Upper lobe of left lung (tissue), 6 donors: ENCODE measurements at places on chromosomes 16 and 17.

DNA sequence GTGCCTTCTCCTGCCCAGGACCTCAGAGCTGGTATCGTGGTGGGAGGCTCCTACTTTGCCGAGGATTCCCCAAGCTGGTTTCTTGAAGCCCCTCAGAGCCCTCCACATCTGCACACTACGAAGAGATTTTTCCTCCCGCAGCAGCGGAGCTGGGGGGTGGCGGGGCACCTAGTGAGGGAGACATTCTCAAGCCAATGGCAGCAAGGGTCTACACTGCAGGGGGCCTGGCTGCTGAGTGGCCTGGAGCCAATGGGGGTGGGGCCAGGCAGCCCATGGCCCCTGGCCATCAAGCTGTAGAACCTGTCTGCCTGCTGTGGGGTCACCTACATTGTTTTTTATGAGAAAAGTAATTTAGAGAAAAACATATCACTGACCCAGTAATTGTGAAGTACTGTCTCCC lies 5.0 kb downstream of the SLC26A11 start:
- no peak for DNase-seq

GRCh38 chr17:82287868-82288801 lies 14.6 kb upstream of the CSNK1D start:
- DNase-seq = peak; percentile 97

DNA sequence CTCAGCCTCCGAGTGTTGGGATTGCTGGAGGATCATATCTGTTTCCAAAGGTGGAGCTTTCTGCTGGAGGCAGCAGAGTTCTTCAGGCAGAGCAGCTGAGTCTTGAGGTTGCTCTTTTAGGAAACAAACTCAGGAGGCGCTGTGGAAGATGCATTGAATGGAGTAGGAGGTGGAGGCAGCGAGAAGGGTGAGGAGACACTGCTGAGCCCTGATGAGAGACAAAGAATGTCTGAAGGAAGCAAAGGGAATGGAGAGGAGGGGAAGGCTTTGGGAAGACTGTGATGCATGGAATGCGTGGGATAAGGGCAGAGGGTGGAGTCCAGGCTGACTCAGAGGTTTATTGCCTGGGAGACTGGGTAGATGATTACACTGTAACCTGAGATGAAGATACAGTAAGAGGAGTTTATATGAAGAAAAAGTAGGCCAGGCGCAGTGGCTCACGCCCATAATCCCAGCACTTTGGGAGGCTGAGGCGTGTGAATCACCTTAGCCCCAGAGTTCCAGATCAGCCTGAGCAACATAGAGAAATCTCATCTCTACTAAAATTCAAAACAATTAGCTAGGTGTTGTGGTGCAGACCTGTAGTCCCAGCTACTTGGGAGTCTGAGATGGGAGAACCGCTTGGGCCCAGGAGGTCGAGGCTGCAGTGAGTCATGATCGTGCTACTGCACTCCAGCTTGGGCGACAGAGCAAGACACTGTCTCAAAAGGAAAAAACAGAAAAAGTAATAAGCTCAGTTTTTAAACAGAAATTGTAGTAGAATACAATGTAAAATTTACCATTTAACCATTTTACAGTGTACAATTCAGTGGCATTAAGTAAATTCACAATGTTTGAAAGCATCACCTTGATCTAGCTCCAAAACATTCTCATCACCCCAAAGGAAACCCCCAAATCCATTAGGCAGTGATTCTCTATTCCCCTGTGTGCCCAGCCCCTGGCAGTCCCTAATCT lies 17.8 kb upstream of the TMEM219 start:
- DNase-seq = no peak

DNA sequence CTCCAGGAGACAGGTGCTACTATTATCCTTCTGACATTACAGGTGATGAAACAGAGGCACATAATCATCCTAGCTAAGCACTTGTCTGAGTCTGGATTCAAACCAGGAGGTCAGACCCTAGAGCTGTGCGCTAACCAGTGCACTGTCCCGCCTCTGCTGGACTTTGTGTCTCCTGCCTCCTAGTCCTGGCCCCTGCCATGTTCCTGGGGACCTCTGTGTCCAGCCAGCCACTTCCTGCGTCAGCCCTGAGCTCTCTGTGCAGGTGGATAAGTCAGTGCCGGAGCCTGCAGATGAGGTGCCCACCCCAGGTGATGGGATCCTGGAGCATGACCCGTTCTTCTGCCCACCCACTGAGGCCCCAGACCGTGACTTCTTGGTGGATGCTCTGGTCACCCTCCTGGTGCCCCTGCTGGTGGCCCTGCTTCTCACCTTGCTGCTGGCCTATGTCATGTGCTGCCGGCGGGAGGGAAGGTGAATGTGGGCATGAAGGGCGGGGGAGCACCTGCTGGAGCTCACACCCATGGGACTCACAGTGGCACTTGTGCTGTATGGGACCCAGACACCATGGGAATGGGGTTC lies 4.2 kb downstream of the SGCA start:
- no peak for DNase-seq

- DNase-seq = no peak
Observed at GRCh38 chr17:49899191-49899485, 51.3 kb upstream of the TAC4 start.

- DNase-seq = peak; percentile 94
Observed at GRCh38 chr16:54286366-54287130, at the start of gene IRX3. Gene IRX3 (minus strand): TSS chr16:54286787. CDS start chr16:54286050, 737 bp downstream.

DNA sequence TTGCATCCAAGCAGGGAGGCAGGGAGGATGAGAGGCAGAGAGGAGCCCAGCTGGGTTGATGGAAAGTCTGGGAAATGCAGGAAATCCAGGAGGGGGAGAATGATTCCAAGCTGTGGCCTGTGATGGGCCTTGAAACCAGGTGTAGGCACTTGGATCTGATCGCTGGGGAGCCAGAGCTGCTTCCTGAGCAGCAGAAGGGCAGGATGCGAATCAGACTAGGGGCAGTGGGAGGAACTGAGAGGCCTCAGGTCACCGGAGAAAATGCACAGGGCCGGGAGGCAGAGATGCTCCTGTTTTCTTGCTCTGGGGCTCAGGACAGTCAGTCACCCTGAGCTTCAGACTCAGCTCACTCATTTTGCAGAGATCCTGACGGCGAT lies 29.6 kb upstream of the MEOX1 start:
- no peak for DNase-seq

GRCh38 chr17:44988044-44988942 lies 20.2 kb upstream of the C1QL1 start:
- DNase-seq = no peak

GRCh38 chr16:73735018-73735417 lies 561.6 kb upstream of the PSMD7 start:
- DNase-seq = no peak

- peak; percentile 51 for DNase-seq
Observed at GRCh38 chr16:12095275-12096156, 119.0 kb downstream of the SNX29 start.

DNA sequence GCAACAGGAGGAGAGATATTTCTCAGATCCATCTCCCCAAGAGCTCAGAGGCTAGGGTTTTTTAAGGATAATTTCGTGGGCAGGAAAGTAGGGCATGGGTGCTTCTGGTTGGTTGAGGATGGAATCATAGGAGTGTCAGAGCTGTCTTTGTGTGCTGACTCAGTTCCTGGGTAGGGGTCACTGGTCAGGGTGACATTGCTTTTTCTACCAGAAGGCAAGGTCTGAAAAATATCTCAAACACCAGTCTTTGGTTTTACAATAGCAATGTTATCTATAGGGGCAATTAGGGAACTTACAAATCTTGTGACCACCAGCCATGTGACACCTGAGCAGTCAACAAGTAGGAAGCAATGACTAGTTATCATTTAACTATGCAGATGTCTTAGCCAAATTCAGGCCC lies 82.9 kb upstream of the DYNLRB2 start:
- no peak for DNase-seq

DNA sequence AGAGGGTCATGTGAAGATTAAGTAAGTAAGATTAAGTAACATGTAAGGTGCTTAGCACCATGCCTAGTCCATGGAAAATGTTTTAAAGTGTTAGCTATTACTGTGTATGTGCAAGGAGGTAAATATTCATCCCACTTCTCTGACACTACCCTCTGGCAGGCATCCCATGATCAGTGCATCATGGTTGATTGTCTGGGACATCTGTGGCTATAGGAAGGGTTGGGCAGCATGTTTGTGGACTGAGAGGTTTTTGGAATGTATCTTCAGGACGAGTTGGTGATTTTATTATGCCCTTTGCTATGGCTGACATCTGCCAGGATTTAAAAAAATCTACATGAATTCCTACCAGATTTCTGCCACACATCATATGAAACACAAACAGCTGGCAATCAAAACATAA lies 6.5 kb upstream of the TAOK1 start:
- DNase-seq = no peak

- DNase-seq = no peak
Observed at GRCh38 chr17:27384726-27385125, 71.5 kb upstream of the KSR1 start.

- no peak for DNase-seq
Observed at GRCh38 chr17:29291163-29291752, 2.7 kb downstream of the NUFIP2 start.

GRCh38 chr17:63696381-63696961 lies 3.5 kb downstream of the LIMD2 start:
- DNase-seq = no peak

DNA sequence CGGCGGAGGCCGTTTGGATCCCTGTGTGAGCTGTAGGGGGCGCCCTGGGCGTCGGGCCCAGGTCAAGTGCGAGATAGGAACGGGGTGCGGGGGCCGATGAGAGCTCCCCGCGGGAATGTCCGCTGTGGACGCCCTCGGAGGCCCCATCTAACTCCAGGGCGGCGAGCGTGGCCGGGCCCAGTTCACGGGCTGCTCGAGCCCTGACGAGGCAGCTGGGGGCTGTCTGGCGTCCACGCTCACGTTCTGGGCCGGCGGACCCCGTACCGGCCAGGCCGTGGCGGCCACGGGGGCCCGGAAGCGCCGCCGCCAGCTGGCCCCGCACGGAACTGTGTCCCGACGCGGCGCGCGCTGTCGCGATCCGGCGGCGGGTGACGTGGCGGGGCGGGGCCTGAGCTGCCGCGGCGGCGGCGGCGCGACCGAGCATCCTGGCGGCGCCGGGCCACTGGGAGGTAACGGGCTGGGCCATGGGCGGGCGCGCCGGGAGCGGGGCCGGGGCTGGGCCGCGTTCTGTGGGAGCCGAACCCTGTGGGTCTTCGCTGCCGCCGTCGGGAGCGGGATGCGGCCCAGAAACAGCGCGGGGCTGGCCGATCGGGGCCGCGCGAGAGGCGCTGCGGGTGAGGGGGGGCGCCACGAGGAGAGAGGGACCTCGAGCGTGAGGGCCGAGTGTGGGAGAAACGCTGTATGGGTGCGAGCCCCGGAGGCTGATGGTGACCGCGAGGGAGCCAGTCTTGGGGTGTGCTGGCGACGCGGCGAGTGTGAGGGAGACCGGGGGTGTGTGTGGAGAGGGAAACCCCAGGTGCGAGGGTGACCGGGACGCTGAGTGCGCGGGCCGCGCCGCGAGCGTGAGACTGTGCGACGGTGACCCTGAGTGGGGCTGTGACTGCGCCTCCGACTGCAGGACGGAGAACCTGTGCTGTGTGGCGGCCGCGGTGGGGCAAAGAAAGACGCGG lies at the start of gene SLC7A6:
TSS of gene SLC7A6 (plus strand) at position 399 of the 950 bp plus-strand sequence. CDS start 10,201 bp downstream, outside the sequence.
- DNase-seq = peak; percentile 86

DNA sequence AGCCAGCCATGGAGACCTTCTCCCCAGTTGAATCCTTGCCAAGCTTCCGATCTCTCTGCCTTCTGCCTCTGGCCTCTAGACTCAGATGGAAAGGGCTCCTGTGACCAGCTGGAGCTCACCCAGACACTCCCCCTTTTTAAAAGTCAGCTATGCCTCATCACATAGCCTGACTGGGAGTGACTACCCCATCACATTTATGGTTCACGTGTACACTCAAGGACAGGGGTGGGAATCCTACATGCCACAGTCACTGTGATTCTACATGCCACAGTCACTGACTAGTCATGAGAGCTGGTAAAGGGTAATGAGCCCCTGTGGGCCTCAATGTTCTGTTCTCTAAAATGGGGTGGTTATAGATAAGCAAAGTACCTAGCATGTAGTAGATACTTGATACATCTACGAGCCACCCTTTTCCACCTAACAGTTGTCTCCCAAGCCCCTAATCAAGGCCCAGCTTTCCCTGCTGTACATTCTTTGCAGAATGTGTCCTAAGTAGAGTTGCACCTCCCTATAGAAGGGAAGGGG lies 85.1 kb downstream of the RGS9 start:
- DNase-seq = no peak

GRCh38 chr16:81608523-81609209 lies 164.1 kb downstream of the CMIP start:
- no peak for DNase-seq

DNA sequence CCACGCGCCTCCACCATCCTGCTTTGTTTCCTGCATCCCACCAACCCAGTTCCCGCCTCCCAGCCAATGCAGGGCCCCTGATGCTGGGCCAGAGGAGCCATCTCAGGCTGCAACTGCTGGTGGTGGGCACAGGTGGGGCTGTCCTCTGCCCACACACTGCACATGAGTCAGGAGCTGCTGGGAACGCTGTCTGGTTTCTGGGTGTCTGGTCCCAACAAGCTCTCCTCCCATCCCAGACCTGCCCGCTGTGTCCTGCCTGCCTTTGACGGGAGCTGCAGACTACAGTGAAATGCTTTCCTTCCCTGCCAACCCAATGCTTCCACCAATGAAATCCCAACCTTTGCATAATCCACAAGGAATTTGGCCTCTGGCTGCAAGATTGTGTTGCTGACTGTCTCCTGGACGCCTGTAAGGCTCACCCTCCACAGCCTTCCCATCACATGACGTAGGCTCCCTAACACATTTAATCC lies 98.9 kb downstream of the N4BP1 start:
- DNase-seq = no peak

GRCh38 chr16:19175492-19176262 lies 7.6 kb downstream of the SYT17 start:
- no peak for DNase-seq

DNA sequence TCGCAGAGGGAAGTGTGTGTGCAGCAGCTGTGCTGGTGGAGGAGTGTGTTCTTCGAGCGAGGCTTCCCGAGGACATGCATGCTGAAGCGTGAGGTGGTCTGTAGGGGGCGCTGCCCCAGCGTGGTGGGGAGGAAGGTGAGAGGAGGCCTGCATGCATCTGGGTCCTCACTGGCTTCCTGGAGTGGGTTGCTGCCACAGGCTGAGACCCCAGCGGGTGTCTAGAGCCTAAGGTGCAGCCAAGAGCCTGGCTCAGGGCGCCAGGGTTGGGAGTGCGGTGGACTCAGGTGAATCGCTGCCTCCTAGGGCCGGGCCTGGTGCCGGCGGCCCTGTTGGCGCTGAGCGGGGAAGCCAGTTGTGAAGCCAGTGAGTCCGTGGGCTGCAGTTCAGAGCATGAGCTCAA lies 7.5 kb upstream of the HSD3B7 start:
- DNase-seq = no peak

DNA sequence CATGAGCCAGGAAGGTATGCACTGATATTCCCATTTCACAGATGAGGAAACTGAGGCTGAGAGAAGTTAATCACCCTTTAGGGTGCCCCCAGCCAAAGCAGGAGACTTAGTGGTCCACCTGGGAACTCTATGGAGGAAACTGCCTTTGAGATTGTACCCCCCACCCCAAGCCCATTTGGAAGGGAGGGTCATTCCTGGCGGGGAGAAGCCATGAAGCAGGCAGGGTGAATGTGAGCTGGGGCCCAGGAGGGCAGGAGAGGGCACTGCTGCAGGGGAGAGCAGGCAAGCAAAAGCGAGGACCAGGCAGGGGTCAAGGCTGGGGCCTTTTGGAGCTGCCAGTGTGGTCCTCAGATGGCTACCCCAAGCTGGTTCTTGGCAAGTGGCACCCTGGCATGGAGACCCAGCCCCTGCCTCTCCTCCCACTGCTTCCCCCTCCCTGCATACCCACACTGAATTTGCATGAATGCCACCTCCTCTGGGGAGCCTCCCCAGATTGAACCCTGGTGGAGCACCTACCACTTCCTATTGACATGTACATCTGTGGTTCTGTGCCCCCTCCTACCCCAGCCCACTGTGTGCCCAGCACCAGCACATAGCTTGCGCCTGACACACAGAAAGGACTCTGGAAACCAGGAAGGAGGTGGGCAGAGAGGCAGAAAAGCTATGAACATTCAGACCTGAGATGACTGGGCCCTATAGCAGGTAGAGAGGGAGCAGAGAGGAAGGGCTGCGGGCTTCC lies 965 bp upstream of the TMC6 start:
- DNase-seq = no peak
